ENCODE measurements at places on chromosomes 13 and 19.

DNA sequence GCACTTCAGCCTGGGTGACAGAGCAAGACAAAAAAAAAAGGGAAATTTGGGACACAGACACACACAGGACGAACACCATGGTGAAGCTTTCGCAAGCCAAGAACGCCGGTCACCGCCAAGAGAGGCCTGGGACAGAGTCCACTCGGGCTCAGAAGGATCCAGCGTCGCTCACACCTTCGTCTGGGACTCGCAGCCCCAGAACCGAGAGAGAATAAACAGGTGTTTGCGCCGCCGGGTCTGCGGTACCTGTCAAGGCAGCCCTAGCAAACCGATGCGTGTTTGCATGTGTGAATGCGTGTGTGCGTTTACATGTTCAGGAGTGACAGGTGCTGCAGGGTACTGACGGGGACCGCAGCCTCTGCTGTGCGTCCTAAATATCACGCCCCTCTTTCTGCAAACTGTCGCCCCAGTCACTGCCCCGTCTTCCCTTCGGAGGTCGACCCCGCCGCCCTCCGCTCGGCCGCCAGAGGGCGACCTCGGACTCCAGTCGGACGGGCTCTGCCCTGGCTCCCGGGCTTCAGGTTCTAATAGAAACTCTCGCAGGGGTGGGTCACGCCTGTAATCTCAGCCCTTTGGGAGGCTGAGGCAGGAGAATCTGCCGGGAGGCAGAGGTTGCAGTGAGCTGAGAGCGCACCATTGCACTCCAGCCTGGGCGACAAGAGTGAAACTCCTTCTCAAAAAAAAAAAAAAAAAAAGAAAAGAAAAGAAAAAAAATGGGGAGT is 11.8 kb upstream of the CSNK1G2 start:
- peak; percentile 45 for DNase-seq

- no peak for DNase-seq
These were observed 91.0 kb downstream of the NHLRC3 start for GRCh38 chr13:39129213-39129612.

DNA sequence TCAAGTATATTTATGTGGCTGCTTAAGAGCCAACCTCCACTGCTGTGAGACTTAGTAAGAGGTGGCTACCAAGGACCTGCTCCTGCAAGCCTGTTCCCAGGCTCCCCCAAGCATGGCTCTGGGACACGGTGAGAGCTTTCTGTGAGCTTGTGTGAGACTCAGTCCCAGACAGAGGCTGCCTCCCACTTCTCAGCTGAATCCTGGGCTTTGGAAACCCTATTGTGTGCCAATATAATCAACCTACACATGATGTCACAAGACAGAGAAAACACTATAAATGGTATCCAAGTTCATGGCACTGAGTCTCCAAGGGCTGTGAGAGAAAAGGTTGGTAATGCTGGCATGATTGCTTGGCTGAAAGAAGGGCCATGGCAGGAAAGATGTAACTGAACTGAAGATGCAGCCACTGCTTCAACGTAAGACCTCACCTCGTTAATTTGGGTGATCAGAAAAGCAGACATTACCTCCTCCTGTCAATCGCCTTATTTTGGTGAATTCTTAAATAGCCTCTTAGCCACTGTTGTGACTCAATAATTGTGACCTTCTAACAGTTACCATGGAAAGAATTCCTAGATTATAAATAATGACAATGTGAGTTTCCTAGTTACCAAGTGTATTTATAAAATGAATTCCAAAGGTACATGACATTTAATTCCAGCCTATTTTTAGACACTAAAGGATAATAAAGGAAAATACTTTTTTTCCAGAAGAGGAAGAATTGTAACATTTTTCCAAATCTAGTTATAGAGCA is 332.0 kb downstream of the IRS2 start:
- DNase-seq, result no peak

GRCh38 chr13:26785838-26786630 is 25.4 kb upstream of the GPR12 start:
- DNase-seq, result no peak

DNA sequence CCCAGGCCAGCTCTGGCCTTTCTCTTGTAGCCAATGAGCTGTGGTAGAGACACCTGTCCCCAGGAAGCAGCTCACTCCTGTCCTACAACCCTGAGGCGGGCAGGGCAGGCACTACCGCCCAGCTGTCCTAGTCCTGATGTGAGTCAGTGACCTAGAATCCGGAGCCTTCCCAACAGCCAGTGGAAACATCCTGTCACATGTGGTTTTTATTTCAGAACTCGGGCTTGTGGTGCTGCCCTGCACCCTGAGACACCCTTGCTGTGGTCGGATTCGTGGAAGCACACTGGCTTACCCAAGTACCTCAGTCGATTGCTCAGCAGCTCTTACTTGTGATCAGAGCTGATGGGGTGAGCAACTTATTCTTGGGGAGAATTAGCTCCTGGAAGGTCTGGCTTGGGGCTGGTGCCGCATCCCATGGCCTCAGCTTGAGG is 83.6 kb upstream of the ARHGEF7 start:
- DNase-seq, result no peak

DNA sequence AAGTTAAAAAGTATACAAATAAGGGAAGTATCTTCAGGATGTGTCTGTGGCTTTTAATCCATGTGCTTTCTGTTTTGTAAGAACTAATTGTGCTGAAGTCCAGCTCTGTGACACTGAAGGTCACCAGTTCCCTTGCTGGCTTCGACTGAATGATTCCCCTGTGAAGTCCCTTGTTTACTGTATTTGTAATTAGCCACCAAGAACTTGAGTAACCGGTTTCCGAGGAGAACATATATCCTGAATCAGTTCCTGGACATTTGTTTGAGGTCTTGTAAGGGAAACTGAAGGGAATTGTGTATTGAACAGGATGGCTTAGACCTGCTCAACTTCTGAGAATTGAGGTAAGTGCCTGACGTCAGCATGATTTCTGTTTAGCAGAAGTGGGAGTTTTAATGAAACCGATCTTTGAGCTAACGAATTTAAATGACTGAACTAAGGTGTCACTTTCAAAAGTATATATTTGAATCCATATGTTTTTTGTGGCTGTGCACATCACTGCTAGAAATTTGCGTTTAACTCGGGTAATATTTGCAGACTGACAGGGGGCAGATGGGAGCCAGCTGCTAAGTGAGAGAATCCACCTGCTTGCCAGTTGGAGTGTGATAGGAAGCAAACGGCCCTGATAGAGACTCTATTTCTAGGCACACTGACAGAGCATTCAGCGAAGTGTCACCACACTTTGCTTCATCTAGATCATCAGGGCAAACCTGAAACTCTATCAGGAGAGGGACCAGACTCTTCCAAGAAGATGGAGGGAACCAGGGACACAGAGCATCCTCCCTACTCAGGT is 530.0 kb downstream of the RFC3 start:
- DNase-seq, result no peak

GRCh38 chr13:33290421-33290965 is 4.9 kb upstream of the STARD13 start:
- DNase-seq, result no peak

GRCh38 chr19:27905074-27905473 is 1307.9 kb downstream of the UQCRFS1 start:
- DNase-seq, result no peak

DNA sequence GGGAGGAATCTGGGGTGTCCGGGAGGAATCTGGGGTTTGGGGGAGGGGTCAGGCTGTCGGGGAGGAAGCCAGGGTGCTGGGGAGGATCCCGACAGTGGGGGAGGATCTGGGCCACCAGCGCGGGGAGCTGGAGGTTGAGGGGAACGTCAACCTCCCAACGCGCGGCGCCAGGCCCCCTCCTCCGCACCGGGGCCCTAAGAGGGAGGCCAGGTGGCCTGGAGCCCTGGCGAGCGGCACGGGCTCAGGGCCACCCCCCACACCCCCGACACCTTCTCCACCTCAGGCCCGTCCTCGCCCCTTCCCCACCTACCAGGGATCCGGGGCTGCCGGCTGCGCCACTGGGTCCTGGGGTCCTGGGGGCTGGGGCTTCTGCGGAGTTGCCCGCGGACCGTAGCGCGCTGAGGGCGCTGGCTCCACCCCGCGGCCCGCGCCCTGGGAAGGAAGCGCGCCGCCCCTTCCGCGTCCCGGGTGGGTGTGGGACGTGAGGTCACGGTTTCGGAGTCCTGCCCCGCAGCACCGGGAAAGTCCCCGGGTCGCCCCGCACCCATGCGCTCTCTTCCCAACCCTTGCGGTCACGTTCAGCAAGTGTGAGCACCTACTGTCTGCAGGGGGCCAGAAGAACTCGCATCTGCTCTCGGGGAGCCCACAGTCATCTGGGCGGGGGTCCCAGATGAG is at the start of gene TICAM1:
Gene TICAM1 (minus strand): TSS at position 409 of the 675 bp plus-strand sequence. CDS start 13,335 bp downstream, outside the sequence.
- no peak for DNase-seq

DNA sequence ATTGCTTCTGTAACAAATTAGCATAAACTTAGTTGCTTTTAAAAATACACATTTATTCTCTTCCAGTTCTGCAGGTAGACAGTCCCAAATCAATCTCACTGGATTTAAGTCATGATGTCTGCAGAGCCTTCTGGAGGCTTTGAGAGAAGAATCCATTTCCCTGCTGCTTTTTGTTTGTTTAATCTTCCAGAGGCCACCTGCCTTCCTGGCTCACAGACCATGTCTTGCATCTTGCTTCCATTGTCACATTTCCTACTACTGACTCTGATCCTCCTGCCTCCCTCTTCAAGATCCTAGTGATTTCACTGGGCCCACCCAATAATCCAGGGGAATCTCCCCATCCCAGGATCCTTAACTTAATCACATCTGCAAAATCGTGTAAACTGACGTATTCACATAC is 473.3 kb downstream of the ITGBL1 start:
- peak; percentile 55 for DNase-seq

GRCh38 chr19:35357867-35358573 is at the start of gene FFAR3:
FFAR3 (plus strand) TSS chr19:35358460; CDS start chr19:35358891, 431 bp downstream.
- DNase-seq, result no peak

DNA sequence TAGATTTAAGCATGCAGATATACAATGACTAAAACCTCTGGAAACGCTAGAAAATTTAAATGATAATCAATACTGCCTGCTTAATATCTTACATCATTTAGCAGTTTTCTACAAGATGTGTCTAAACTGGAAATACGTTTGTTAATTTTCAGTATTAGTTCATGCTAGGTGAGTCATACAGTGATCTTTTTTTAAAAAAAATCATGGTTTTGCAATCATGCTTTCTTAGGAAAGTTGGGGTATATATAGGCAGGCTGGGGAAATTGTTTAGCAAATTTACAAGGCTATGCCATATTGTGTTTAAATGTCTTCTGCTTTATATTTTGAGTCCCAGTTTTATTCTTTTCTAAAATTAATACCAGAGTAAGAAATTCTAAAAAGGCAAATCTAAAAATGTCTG is 245.4 kb upstream of the SPRY2 start:
- DNase-seq, result no peak

- no peak for DNase-seq
These were observed 17.2 kb upstream of the RAB8A start for GRCh38 chr19:16094360-16095070.

- DNase-seq, result no peak
These were observed 859 bp downstream of the ZNF568 start for GRCh38 chr19:36916991-36917390.

DNA sequence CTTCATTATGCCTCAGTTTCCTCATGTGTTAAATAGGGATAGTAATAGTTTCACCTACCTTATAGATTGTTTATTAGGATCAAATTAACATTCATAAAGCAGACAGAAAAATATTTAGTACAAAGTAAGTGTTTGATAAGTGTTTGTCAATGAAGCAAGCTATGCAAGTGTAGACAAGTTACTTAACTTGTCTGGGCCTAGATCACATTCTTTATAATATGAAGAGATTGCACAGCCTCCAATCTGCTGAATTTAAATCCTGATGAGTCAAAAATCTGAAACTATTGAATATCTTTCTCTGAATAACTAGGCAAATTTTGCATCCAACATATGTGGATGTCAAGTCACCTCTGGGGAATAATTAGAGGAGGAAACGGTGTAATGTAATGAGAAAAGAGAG is 170.5 kb downstream of the MZT1 start:
- no peak for DNase-seq

- DNase-seq, result no peak
These were observed 1431.9 kb upstream of the PCDH20 start for GRCh38 chr13:62847520-62847919.

GRCh38 chr13:40069173-40070044 is 413.9 kb downstream of the COG6 start:
- DNase-seq, result peak; percentile 16

GRCh38 chr13:97127842-97128241 is 94.3 kb upstream of the MBNL2 start:
- DNase-seq, result no peak

GRCh38 chr13:30845297-30846214 is 60.5 kb upstream of the MEDAG start:
- no peak for DNase-seq
